ENCODE measurements at places on chromosomes 2 and 18. TPM values are rescaled to one million over a fixed set of nuclear protein-coding genes. Genes with fewer than 3 reads are reported as not detected.

Gene FZD7
- total RNA-seq: 37.8 TPM

Gene TXNDC2
- 0.11 TPM for total RNA-seq

Gene FEV
- not detected for total RNA-seq

Gene B3GNT7
- 1.5 TPM for total RNA-seq

Gene TXNL4A
- total RNA-seq: 126 TPM

Gene SPHKAP
- not detected for total RNA-seq

Gene MTA3
- 49.2 TPM for total RNA-seq

Gene CTAGE1
- total RNA-seq: not detected

Gene TP53I3
- 44.4 TPM for total RNA-seq

Gene UBXN2A
- total RNA-seq: 18.9 TPM

Gene CHRND
- not detected for total RNA-seq

DNA sequence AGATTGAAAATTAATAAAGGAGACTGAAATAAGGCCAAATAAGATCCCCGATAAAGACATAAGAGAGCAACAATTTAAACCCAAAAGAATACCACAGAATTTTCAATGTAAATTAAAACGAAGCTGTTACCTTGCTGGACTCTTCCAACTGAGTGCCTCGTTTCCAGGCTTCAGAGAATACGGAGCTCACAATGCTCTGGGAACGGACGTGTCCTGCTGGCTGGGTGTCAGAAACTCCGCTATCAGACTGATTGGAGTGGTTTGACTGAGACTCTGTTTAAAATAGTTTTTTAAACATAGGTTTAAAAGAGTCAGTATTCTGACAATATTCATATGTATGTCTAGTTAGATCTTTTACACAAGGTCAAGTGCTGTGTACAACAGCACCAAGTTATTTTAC lies 90.4 kb downstream of the RAPH1 start:
- no peak for DNase-seq

DNA sequence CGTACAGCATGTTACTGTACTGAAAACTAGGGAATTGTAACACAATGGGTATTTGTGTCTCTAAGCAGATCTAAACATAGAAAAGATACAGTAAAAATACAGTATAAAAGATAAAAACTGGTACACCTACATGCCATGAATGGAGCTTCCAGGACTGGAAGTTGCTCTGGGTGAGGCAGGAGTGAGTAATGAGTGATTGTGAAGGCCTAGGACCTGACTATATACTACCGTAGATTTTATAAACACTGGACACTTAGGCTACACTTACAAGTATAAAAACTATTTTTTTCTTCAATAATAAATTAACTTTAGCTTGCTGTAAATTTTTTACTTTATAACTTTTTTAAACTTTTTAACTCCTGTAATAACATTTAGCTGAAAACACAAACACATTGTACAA lies 324.4 kb upstream of the TNP1 start:
- DNase-seq: no peak

DNA sequence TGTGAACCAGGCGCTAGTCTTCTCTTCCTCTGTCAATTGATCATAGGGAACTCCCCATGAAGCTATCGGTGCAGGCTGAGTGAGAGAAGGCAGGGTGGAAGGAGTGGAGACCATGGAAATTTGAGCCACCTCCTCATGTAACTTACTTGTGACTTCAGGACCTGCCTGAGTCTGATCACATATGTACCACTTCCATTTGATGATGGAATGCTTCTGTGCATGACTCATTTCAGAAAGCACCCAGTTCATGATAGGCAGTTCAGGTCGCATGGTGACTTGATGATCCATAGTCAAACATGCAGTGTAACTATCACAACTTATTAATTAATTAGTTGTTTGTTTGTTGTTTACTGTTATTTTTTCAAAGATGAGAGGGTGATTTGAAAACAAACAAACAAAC lies 1296.7 kb downstream of the SUCLG1 start:
- DNase-seq: no peak

DNA sequence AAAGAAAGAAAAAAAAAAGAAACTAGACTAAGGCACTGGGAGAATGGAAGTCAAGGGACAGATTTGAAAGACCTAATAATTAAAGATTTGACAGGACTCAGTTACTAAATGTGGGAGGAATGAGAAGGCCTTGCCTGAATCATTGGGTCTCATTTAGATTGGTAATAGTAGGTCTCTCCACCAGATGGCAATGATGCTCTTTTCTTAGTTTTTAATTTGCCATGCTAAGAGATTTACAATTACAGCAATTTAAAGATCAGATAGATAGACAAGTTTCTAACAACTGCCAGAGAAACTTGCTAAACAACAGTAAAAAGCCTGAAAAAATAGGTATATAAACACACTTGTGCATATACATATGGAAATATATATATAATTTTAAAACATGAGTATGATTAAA lies 153.0 kb downstream of the TMEM247 start:
- DNase-seq: no peak

GRCh38 chr2:1550076-1550475 lies 136.8 kb downstream of the TPO start:
- DNase-seq: no peak

DNA sequence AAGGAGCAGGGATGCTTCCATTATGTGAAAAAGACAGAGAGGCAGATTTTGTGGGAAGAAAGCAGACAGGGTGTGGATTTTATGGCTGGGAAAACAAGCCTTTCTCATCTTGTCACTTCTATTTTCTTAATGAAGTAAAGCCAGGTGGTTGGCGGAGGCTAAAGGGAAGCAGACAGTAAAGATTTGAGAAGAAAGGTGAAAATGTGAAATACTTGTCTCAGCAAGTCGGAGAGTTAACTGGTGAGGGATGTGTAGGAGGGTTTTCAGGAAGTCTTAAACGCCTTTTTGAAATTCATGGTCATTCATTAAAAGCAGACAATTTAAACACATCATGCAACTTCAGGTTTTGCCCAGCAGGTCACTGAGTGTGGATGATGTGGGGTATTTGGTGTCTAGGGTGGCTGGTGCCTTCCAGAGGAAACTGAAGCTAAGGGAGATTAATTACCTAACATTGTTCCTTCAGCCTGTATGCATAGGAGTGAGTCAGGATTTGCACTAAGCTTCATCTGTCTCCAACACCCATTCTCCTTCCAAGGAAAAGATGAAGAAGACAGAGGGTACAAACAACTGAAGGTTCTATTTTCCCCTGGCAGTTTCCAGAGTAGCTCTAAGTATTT lies 20.7 kb downstream of the SLC14A2 start:
- DNase-seq: no peak

DNA sequence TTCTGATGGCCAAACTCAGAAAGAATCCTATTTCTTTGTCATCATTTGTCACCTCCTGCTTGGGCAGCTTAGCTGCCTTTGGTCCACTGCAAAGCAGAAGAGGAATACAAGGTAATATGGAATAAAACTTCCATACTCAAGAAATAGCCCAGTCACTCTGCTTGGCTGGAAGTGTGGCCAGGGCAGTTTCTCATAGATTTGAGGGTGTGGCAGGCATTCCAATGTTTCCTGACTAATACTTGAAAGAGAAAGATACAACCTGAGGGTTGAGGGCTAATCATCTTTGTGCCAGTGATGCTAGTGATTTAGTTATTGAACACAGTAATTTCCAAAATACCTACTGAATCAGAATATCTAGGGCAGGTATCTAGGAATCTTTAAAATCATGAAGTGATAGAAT lies 83.1 kb downstream of the FAM161A start:
- DNase-seq: no peak

GRCh38 chr2:226699321-226699720 lies 100.3 kb downstream of the IRS1 start:
- no peak for DNase-seq

- DNase-seq: no peak
Observed at GRCh38 chr2:26696351-26696816, 3.9 kb downstream of the KCNK3 start.

- DNase-seq: no peak
Observed at GRCh38 chr2:56314796-56315195, 131.0 kb downstream of the CCDC85A start.

DNA sequence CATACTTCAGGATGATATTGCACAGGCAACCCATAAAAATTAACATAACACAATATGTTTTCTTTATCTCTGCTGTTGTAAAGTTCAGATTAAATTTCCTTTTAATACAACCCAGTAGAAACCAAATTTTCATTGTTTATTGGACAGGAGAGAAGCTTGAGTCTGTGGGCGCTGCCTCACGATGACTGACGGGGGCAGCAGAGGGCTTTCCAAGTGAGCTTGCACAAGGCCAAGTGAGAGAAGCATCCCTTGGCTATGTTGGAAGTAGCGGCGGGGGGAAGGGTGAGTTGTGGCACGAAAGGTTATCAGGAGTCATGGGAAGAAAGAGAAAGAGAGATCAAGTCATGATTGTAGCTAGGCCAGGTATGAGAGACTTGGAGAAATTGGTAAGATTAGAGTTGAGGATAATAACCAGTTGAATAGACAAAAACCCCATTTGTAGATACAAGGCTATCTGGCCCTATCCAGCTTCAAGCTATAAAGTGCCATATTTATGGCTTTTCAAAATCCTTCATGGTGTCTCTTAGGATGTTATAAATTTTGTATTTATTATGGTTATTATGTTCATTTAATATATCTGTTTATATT lies 413.7 kb upstream of the FAM98A start:
- DNase-seq: no peak

DNA sequence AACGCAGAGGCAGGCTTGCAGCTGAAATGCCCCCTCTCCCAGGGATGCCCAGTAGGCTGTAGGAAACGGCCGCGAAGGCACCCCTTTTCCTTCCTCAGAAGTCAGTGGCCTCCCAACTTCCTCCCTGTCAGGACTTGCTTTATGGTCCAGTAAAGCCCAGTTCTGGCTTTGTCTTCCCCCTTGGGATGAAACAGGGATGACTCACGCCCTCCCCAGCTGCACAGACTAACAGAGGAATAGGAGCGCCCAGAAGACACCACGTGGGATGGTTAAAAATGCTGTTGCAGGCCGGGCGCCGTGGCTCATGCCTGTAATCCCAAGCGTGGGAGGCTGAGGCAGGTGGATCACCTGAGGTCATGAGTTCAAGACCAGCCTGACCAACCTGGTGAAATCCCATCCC lies 6.9 kb downstream of the CREG2 start:
- no peak for DNase-seq

GRCh38 chr2:84972207-84972783 lies 1.3 kb downstream of the KCMF1 start:
- DNase-seq: no peak

DNA sequence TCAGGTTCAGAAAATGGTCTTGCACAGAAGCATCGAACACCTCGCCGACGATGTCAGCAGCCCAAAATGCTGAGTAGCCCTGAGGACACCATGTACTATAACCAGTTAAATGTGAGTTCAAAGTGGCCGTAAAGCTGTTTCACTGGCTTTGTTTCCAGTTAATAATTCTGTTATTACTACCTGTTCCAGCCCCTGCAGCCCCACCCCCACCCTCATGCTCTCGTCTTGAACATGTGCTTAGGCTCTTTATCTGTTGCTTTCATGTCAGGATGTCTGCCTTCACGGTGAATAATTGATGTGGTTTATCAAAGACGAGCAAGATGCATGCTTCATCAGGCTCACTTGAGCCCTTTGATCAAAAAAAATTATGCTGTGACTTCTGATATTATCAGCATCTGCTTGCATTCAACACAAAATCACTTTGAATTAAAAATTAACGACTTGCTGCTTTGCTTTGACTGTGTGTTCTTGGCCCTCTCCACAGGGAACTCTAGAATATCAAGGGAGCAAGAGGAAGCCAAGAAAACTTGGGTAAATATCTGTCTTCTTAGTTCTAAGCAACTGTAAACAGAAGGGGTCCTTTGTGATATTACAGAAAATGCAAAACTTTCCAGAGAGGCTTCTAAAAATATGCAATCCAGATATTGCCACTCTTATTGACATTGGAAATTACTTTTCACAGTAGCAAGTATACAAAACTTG lies 63.4 kb upstream of the SP5 start:
- no peak for DNase-seq

- DNase-seq: no peak
Observed at GRCh38 chr2:190977505-190977904, 36.5 kb downstream of the STAT1 start.

DNA sequence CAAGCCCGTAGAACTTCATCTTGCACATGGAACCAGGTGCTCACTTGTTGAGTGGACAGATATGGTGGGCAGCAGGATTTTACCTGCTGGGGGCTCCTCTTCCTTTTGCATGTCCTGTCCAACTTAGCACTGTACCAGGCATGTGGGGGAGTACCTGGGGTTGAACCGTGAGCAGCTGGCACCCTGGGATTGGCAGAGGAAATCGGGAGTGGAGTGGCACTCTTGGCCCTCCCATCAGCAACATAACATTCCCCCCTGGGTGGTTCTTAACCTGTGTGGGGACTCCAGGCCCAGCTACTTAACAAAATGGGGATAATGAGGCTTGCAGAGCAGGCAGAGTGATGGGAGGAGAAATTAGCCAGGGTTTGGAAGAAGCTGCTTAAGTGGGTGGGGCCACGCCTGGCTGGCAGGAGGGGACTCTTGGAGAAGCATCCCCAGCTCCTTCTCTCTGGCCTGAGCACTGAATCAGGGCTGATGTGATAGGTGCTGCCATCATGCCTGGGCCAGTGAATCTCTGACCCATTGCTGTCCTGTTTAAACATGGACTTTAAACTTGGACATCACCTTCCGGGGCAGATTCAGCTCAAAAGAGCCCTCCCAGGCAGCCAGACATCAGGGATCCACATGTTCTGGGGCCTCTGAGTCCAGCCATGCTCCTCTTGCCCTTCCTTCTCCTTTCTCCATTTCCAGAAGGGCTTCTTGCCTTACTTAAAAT lies 15.5 kb downstream of the FOSL2 start:
- DNase-seq: no peak

GRCh38 chr18:44811572-44812125 lies 131.0 kb downstream of the SETBP1 start:
- no peak for DNase-seq

- DNase-seq: no peak
Observed at GRCh38 chr2:148643421-148643820, 1.1 kb upstream of the EPC2 start.

- no peak for DNase-seq
Observed at GRCh38 chr2:50763776-50764175, 268.2 kb downstream of the NRXN1 start.

- no peak for DNase-seq
Observed at GRCh38 chr18:68098655-68099054, 582.1 kb upstream of the DSEL start.

DNA sequence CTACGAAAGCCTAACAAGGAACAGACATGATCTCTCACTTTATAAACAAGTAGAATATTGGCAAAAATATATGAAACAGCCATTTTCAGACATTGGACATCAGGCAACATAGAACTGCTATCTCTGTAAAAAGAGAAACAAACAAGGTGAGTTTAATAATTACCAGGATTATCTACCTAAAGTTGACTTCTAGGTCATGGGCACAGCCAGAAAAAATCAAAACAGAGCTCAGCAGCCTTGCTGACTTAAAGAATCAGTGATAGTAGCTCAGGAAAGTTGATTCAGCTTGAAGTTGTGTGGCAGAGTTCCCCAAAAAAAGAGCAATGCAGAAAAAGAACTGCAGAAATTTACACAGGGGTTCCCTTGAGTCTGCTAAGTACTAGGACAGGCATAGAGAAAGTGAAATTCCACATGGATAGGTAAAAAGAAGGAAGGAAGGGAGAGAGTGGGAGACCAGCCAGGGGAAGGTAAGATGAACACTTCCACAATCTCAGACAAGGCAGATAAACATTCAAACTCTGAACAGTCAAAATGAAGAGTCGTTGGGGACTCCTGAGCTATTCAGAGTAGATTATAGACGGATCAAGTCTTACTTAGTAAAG lies 102.0 kb downstream of the EXOC6B start:
- DNase-seq: no peak

Measured in osteocyte (in vitro differentiated cells).